ENCODE measurements at places on chromosomes 7 and 10.

DNA sequence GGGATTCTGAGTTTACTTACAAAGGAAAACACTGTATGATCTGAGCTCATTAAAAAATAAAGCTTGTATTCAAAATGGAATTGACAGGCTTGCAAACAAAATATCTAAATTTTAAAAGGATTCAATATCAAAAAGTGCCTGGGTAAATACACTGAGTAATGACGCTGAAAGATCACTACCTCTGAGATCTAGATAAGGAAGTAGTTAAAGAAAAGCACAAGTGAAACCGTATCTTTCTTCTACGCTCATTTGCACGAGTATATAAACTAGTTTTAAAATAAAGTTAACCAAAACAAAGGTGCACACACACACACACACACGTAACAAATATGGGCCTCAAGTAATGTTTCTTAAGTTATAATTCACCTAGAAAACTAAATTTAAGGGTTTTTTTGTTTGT lies 93.4 kb downstream of the SNX13 start:
- DNase-seq: no peak

DNA sequence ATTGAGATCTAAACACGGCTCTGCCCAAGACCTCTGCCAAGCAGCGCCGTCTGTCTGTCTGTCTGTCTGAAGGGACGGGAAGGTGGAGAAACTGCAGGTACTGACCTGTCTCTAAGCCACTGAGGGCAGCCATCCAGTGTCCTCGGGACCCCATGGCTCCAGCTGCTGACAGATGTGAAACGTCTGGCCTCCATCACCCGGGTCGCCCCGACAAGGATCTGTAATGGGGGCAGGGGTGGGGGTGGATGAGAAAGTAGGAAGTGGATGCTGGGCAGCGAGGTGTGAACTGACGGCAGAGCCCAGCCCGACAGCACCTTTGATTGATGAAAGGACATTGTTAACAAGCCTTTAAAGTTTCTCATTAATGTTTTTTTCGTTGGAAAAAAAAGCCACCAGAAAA lies 193.1 kb downstream of the EBF3 start:
- DNase-seq: no peak

- DNase-seq: no peak
Observed at GRCh38 chr7:134928554-134928953, 57.8 kb upstream of the AGBL3 start.

DNA sequence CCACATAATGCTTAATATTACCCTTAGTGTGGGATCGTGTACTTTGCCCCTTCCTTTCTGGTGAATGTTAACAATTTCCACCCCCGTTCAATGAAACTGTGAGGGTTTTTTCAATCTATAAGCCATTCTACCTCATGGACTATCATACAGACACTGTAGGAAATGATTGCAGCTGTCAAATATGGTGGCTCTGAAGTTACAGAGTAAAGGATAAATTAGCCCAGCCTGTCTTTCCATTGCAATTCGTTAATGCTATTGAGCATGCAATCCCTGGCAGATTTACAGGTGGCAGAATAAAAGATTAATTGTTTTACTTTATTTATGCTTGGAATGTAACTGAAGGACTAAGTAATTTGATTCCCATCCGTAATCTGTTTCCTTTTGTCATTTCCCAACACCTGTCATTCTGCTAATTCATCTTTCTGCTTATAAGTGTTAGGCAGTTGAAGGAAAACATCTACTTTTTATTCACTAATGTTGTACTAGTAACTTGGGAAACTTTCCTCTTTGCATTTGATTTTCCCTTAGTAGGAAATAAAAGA lies 1211.6 kb upstream of the LRRN3 start:
- no peak for DNase-seq

DNA sequence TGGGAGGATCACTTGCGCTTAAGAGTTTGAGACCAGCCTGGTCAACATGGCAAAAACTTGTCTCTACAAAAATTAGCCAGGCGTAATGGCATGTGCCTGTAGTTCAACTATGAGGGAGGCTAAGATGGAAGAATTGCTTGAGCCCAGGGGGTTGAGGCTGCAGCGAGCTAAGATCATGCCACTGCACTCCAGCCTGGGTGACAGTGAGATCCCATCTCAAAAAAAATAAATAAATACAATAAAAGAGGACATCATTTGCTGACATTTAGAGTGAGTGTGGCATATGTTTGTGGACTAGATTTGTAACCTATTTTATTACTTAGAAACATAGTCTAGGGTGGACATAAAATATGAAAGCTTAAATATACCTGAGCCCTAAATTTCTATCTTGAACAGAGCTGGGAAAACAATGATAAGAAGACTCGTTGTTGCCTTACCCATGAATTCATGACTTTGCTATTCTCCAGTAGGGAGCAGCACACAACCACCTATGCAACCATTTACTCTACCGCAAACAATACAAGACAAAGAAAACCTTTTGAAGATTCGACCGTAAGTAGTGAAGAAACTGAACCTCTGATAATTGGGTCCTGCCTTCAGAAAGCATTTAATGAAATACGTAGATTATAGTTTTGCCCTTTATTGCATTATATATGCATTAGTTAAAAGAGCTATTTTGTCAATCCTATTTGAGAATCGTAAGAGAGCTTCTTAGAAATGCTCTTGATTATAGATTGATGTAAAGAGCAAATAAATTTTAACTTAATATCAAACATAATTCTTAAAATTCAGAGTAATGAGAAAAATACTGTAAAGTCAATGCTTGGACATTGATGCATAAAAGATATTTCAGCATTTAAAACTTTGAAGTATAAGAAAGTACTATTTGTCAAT lies 83.5 kb downstream of the GNAT3 start:
- DNase-seq: no peak

DNA sequence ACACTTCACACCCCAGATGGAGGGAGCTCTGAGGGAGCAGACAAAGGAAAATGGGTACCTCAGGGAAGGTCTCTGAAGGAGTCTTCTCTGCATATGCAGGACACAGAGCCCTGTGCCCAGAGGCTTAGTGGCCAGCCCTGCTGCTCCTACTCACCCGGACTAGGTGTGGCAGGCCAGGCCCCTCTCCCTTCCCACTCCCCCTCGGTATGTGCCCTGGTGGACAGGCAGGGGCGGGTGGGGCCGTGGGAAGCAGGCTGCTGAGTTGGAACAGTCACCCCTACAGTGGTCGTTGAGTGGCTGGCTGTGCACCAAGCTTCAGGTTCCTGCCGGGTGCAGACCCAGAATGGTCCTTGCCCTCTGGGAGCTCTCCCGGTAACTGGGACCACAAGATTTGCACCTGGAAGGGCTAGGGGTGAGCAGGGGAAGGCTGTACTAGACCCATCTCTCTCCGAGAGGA lies 68.6 kb downstream of the ZMIZ1 start:
- no peak for DNase-seq

DNA sequence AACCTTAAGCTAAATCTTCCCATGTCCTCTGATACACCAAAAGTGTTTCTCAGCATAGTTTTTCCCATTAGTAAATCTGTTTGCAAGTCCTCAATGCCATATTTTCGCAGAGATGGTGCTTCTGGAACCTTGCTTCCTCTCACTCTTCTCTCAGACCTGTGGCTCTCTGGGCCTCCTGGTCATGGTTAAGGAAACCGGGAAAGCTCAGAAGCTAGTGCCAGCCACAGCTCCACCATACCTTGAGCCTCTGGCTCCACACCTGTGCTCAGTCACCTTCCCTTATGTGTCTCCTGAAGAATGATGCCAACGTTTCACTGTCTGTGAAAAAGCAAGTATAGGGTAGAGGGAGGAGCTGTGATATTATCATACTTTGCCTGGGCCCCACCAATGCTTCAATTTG lies 149.6 kb downstream of the CYP26A1 start:
- no peak for DNase-seq

GRCh38 chr7:122572706-122573105 lies 126.2 kb downstream of the RNF133 start:
- DNase-seq: no peak

- no peak for DNase-seq
Observed at GRCh38 chr10:106500925-106501525, 663.5 kb downstream of the SORCS1 start.

GRCh38 chr7:44652535-44652934 lies 46.1 kb downstream of the OGDH start:
- DNase-seq: no peak

DNA sequence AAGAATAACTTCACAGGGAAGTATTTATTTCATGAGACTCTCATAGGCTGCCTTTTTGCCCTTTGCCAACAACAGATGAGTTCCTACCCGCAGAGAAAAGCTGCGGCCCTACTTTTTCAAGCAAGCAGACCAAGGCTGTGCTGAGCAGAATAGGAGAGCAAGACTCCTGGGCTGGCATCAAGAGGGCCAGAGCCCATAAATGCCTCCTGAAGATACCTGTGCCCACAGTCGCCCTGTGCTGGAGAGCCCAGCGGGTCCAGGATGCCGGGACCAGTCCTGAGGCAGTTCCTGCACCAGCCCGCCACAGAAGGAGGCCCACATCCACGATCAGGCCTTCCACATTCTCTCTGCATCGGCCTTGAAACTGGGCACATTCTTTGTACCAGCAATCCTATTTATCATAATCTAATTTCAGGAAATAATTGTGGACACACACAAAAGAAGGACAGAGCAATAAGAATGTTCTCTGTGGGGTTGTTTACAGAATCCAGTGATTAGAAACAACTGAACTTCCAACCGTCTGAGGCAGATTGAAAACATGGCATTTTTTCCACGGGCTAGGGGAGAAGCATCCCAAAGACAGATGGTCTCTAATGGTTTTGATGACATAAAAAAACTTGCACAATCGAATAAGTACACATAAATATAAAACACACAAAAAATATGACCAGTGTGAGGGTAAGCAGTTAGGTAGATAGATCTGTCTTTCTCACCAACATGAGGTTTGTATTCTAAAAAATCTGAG lies 95.6 kb downstream of the CPXM2 start:
- DNase-seq: no peak

DNA sequence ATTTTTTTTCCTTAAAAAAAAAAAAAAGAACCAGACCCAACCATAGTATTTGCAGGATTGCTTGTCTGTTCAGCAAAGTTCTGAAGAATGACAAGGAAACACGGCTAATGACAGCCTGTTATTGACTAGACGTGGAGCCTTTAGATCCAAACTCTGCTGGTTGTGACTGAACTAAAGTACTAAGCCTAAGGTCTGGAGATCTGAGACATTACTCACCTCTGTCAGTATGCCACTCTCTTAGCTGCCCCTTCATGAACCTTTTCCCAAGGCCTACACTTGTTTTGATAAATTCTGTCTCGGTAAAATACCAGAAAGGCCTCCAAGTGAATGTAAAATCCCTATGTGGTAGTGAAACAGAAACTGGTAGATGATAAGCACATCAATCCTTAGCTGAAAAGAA lies 101.0 kb downstream of the CABCOCO1 start:
- DNase-seq: peak; percentile 72

GRCh38 chr7:3482147-3482921 lies 181.3 kb downstream of the SDK1 start:
- DNase-seq: no peak

- no peak for DNase-seq
Observed at GRCh38 chr7:945556-946255, 8.8 kb downstream of the ADAP1 start.

- peak; percentile 41 for DNase-seq
Observed at GRCh38 chr7:85498031-85498430, 311.2 kb upstream of the SEMA3D start.

GRCh38 chr10:110865809-110866482 lies 5.8 kb upstream of the PDCD4 start:
- no peak for DNase-seq

GRCh38 chr7:332646-333392 lies 42.8 kb downstream of the FOXL3 start:
- no peak for DNase-seq

DNA sequence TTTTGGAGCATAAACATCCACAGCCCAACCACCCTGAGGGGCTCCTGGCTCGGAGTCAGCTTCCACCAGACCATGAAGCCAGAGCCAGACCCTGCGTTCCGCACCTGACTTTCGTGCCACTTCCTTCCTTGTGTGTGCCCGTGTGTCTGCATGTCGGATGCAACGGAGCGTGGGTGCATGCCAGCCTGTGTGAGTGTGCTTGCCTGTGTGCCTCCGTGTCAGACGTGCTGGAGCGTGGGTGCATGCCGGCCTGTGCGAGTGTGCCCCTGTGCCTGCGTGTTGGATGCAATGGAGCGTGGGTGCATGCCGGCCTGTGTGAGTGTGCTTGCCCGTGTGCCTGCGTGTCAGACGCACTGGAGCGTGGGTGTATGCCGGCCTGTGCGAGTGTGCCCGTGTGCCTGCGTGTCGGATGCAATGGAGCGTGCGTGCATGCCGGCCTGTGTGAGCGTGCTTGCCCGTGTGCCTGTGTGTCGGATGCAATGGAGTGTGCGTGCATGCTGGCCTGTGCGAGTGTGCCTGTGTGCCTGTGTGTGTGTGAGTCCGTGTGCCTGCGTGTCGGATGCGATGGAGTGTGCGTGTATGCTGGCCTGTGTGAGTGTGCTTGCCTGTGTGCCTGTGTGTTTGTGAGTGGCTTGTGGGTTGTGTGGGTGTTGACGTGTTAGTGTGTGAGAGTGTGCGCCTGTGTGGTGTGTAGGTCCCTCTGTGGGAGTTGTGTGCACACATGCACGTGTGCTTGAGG lies 28.1 kb upstream of the KNDC1 start:
- no peak for DNase-seq

- no peak for DNase-seq
Observed at GRCh38 chr10:29880856-29881255, 178.5 kb downstream of the JCAD start.

DNA sequence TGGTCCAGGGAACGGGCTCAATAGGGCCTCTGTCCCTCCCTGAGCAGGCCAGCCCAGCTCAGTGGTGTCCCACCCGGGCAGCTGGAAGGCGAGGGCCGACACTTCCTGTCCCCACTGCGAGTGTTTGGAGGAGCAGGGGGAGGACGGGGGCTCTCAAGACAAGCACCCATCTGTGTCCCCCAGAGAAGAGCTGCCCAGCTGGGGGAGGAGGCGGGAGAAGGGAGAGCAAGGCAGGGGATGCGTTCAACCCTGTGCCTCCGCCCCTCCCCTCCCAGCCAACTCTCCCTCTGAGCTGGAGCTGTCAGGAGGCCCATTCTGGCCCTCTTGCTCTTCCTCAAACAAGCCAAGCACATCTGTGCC lies 35.7 kb downstream of the ZCCHC24 start:
- DNase-seq: no peak

GRCh38 chr7:16630654-16631053 lies 14.9 kb downstream of the ANKMY2 start:
- no peak for DNase-seq

DNA sequence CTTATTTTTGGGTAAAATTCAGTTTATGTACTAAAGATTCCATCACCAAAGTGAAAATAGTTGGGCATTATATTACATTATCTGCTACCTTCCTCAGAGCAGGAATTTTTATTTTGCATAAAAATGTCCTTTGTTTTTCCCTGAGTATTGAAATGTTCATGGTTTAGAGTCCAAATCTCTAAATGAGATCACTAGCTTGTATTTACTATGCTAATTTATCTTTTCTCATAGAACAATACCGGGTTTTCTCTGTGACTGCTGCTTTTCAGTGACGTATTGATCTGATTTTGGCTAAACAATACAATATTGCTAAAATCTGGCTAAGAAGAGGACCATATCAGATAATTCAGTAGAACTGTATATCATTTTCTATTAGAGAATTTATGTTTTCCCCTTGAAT lies 89.6 kb upstream of the TEX47 start:
- no peak for DNase-seq
